ENCODE measurements at places on chromosomes 3 and 15.
A peak's percentile ranks its signal among the peaks of the same experiment; 100 is the strongest.

DNA sequence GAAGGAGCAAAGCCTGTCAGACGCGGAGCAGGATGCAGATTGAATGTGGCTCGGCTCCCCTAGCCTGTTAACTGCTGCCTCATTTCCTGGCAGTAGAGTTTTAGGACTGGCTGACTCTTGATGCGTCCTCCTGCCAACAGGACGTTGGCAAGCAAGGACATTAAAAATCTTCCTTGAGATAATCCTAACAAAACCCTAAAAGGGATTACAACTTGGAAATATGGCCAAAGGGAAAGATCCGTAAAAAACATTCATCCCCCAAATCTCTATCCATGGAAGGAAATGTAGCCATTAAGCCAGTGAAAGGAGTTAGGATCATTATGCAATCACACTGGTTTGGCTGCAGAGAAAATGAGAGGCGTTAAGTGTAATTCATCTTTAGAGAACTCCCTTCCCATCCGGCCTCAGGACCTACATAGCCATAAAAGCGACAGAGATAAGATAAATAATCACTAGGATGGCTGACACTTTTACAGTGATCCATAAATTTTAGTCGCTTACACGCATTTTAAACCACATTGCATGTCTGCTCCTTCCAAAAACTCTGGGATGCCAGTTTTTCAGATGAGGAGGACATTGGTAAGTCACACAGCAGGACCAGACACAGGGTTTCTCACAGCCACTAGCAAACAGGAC, 44.5 kb upstream of the C3orf80 start:
- H3K4me3 ChIP-seq, result no peak overlapping the region
- H3K27me3 ChIP-seq, result no peaks in the 10 kb centered on the region
- peak; percentile 6 for DNase-seq
- no peaks in the 10 kb centered on the region for H3K36me3 ChIP-seq
- peaks cover 5% of the 10 kb centered on the region for H3K4me1 ChIP-seq
- no peak overlapping the region for H3K27ac ChIP-seq

DNA sequence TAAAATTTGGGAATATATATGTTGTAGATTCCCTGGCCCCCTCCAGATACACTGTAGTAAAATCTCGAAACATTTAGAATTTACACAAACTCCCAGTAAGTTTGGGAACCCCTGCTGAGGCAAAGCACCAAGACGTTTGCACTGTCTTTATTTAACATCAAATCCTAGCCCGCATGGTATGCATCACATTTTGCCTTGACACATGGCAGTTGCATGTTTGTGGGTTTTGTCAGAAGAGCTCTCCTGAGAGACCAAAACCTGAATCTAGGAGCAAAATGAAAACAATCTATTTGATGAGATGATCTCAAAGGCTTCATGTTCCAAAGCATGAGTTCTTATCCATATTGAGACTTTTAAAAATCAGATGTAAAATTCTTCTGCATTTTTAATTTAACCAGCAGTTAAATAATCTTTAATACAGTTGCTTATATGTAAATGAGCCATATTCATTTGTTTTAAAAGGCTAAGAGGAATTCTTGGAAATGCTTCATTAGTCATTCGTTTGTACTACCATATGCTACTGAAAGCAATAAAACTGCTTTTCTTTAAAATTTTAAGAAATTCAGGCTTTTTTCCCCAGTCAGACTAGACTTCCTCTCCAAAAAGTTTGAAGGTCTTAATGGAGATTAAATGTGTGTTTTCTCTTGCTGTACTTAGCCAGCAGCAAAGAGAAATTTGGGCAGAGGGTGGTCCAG, 105.2 kb upstream of the BOC start:
- H3K36me3 ChIP-seq, result peaks cover 13% of the 10 kb centered on the region
- no peak overlapping the region for H3K27ac ChIP-seq
- no peak overlapping the region for H3K4me3 ChIP-seq
- no peaks in the 10 kb centered on the region for H3K27me3 ChIP-seq
- DNase-seq, result no peak
- peaks cover 12% of the 10 kb centered on the region for H3K4me1 ChIP-seq

DNA sequence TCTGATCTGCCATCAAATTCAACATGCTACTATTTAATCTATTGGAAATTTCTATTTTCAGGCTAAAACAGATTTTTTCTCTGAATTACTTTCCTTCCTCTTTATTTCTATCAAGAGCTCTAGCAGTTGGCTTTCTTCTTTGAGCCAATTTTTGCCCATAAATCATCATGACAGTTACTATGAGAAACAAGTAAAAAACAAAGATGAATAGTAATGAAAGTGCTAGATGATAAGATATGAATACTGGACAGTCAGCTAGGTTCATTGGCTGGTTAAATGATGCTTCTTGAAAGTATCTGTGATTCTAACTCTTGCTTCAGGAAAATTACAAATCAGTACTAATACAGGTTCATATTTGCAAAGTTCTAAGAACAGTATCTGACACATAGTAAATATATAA, 38.6 kb upstream of the NANOGP8 start:
- no peak overlapping the region for H3K4me3 ChIP-seq
- no peaks in the 10 kb centered on the region for H3K36me3 ChIP-seq
- H3K4me1 ChIP-seq, result no peaks in the 10 kb centered on the region
- no peak overlapping the region for H3K27ac ChIP-seq

DNA sequence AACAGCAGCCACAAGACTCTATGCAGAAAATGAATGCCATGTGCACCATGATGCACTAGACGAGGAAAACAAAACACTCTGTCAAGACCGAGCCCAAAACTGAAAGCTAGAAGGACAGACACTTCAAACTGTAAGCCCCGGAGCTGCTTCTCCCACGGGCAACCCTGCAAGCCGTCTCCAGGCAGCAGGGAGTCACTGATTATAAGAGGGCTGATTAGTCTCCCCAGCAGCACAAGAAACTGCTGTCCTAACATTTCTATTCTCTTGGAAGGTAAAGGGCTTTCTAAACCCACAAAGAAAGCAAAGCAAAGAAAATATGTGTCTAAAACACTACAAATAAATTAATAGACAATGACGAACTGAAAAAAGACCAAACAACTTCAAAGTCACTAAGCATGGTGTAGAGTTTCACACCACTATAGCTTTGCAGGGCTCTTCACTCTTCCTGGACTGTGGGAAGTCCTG, 15.5 kb downstream of the TBC1D2B start:
- peaks cover 16% of the 10 kb centered on the region for H3K4me1 ChIP-seq
- peaks cover 6% of the 10 kb centered on the region for H3K36me3 ChIP-seq
- H3K27me3 ChIP-seq, result no peaks in the 10 kb centered on the region
- H3K4me3 ChIP-seq, result no peak overlapping the region
- DNase-seq, result no peak
- no peak overlapping the region for H3K27ac ChIP-seq

GRCh38 chr3:174958671-174959328, 99.7 kb downstream of the NAALADL2 start:
- H3K4me1 ChIP-seq, result peaks cover 25% of the 10 kb centered on the region
- H3K36me3 ChIP-seq, result no peaks in the 10 kb centered on the region
- H3K4me3 ChIP-seq, result no peak overlapping the region
- H3K27ac ChIP-seq, result no peak overlapping the region
- no peak for DNase-seq
- no peaks in the 10 kb centered on the region for H3K27me3 ChIP-seq

GRCh38 chr3:46360907-46361306, 7.0 kb downstream of the CCR2 start:
- no peaks in the 10 kb centered on the region for H3K36me3 ChIP-seq
- no peaks in the 10 kb centered on the region for H3K4me1 ChIP-seq
- peaks cover 20% of the 10 kb centered on the region for H3K27me3 ChIP-seq
- no peak overlapping the region for H3K27ac ChIP-seq

DNA sequence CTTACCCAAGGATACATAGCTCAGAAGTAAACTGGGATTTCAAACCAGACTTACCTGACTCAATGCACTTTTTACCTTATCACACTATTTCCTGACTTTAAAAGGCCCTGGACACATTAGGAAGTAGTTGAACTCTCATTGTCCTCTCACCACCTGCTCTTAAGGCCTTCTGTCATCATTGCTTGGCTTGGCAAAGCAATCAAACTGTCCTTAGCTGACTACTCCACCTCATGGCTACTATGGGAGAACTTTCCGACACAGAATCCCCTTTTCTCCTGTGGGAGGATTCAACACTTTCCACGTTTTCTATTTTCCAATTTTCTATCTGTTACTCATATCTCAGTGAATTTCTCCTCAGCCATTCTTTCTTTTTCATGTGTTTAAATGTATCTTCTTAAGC, 55.4 kb downstream of the ZNF148 start:
- no peak for DNase-seq
- peaks cover 15% of the 10 kb centered on the region for H3K4me1 ChIP-seq
- no peak overlapping the region for H3K4me3 ChIP-seq
- H3K27ac ChIP-seq, result no peak overlapping the region

DNA sequence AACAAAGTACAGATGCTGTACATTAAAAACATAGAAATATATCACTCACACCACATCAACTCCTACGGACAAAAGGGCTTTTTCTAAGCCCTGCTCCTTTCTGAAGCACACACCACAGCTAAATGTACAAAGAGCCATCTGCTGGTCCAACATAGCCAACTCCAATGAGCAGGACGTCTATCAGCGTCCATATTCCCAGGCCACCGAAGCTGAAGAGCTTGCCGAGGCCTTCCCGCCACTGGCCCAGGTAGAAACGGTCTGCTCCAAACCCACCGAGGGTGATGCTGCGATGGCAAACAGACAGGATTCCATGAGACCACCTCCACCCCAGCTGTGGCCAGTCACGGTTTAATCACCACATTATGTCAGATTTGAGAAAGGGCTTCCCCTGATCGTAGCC, 9.8 kb downstream of the TM2D3 start:
- peaks cover 72% of the 10 kb centered on the region for H3K36me3 ChIP-seq
- no peaks in the 10 kb centered on the region for H3K27me3 ChIP-seq
- DNase-seq, result no peak
- H3K27ac ChIP-seq, result peak overlapping the region; percentile 46
- no peak overlapping the region for H3K4me3 ChIP-seq

DNA sequence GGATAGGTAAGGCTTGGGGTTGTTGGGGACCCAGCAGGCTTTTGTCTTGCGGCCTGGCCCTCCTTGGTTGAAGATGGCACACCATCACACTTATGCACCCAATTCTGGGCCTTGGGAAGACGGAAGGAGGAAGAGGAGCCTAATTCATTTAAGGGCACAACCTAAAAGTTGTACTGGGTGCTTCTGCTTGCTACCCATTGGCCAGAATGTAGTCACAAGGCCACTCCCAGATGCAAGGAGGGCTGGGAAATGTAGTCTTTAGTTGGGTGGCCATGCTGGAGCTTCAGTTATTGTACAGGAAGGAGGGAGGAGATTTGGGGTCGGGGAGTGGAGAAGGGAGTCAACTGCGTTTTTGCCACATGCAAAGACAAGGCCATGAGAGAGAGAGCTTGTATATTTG, 109.2 kb downstream of the TMEM266 start:
- H3K27ac ChIP-seq, result no peak overlapping the region
- H3K36me3 ChIP-seq, result no peaks in the 10 kb centered on the region
- DNase-seq, result peak; percentile 46
- peaks cover 12% of the 10 kb centered on the region for H3K4me1 ChIP-seq

DNA sequence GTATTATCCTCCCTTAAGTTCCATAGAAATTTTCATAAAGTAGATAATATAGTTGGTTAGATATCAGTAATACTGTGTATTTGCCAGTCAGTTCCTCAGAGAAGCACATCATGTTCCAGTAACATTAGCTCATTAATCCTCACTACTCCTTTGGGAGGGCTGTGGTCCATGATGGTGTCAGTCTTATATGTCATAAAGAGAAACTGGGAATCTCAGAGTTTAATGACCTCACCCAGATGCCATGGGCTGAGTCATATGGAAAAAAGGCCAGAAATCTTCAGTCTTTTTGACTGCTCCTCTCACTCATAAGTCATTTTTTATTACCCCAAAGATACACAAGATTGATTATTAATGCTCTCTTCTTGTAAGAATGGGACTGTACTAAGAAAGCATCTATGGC, 188.6 kb downstream of the CHL1 start:
- no peak overlapping the region for H3K4me3 ChIP-seq
- H3K36me3 ChIP-seq, result no peaks in the 10 kb centered on the region
- DNase-seq, result no peak

DNA sequence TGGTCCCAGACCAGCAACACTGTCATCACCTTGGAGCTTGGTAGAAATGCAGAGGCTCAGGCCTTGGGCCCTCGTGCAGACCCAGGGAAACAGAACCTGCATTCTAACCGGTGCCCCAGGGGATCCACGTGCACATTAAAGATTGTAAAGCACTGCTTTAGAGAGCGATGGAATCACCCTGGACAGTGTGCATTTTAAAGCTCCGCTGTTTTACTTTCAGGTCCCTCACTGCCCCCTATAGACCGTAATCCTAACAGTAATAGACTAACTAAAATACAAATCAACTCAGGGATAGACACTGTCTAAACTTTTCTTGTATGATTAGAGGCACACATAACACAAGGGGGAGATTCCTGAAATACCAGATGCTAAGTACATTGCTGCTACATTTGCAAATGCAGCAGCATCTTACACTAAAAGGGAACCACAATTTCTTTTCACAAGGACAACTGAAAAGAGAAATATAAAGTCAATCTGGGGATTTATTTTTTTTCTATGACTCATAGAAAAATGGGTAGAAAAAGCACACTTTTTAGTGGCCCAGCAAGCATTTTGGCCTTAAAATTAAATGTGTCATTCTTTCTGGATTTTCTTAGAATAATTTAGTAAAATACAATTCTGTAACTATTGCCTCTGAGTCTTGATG, 10.5 kb upstream of the SH3GL3 start:
- peaks cover 20% of the 10 kb centered on the region for H3K4me1 ChIP-seq
- H3K36me3 ChIP-seq, result no peaks in the 10 kb centered on the region
- DNase-seq, result peak; percentile 74
- H3K4me3 ChIP-seq, result no peak overlapping the region
- no peak overlapping the region for H3K27ac ChIP-seq

GRCh38 chr3:184291738-184292445, 7.1 kb upstream of the PSMD2 start:
- no peaks in the 10 kb centered on the region for H3K36me3 ChIP-seq
- no peaks in the 10 kb centered on the region for H3K27me3 ChIP-seq
- no peak overlapping the region for H3K4me3 ChIP-seq
- no peak overlapping the region for H3K27ac ChIP-seq
- no peaks in the 10 kb centered on the region for H3K4me1 ChIP-seq

DNA sequence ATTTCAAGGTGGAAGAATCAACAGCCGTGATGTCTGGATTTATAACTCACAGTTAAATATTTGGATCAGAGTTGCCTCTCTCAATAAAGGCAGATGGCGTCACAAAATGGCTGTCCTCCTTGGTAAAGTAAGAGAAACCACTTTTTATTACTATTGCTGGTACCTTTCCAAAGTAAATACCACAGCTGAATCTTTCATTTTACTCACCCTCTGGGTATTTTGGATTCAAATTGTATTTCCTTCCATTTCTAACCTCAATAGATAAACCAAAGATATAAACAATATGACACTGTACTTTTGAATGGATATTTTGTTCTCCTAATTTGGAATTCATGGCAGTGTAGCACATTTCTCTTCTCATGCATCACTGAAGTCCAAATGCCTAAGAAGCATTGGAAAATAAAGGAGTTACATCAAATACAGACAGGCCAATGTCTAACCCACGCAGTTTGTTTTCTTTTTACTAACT, 29.5 kb downstream of the KLHL24 start:
- H3K4me1 ChIP-seq, result peaks cover 8% of the 10 kb centered on the region
- no peaks in the 10 kb centered on the region for H3K27me3 ChIP-seq
- DNase-seq, result peak; percentile 69
- H3K27ac ChIP-seq, result peak overlapping the region; percentile 57
- H3K36me3 ChIP-seq, result peaks cover 63% of the 10 kb centered on the region

- DNase-seq, result no peak
- no peaks in the 10 kb centered on the region for H3K36me3 ChIP-seq
- H3K4me1 ChIP-seq, result peaks cover 11% of the 10 kb centered on the region
- H3K27me3 ChIP-seq, result no peaks in the 10 kb centered on the region
These were observed 348.0 kb downstream of the VPS13C start for GRCh38 chr15:61712129-61712759.

GRCh38 chr3:133475245-133476010, 75.6 kb downstream of the BFSP2 start:
- no peak for DNase-seq
- H3K36me3 ChIP-seq, result no peaks in the 10 kb centered on the region
- no peak overlapping the region for H3K27ac ChIP-seq
- no peak overlapping the region for H3K4me3 ChIP-seq
- H3K27me3 ChIP-seq, result no peaks in the 10 kb centered on the region

Data from MCF 10A (cell line).